ENCODE measurements at places on chromosomes 3 and 15.

DNA sequence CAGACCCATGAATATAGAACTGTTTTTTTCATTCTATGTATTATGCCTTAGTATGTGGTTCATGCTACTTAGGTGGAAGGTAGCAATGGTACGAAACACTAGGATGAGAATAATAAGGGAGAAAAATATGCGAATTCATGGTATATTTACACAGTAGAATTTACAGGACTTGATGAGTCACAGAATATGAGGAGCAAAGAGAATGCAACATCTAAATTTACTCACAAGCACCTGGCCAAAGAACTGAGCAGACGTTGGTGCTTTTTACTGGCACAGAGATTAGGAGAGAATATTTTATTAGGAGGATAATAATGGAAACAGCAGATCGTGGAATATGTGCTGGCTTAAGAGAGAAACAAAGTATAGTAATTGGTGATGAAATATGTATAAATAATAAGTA lies 785.4 kb upstream of the ROBO1 start:
- no peak for DNase-seq

GRCh38 chr3:134810850-134811249 lies 15.8 kb downstream of the EPHB1 start:
- DNase-seq: no peak

GRCh38 chr3:9250236-9250635 lies 790 bp upstream of the SRGAP3 start:
- DNase-seq: no peak

DNA sequence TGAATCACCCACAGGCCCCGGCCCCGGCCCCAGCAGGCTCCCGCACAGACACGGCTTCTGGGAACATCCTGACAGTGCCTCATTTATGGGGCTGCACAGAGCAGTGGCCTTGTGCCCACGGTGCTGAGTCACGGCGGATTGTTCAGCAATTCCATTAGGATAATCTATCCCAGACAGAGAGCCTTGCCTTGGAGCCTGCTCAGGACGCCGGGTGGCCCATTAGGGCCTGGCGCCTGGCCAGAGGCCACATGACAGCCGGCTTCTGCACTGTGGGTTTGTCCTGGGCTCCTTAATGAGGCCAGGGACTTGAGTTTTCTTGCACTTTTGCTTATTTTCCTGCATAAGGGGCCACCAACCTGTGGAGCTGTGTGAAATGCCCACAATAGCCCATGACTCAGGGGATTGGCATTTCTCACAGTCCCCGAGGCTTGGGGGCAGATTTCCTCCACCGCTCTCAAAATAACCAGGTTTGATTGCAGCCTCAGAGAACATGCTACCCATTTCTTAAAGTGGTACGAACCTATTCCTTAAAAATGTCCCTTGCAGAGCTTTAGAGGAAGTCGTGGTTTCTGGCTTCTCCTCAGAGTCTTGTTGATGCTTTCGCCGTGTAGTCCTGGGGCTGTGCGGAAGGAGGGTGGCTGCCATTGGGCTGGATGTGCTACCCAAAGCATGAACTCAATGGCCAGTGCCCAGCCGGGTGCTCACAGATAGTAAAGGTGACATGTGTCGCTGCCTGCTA lies 19.0 kb downstream of the SYNM start:
- DNase-seq: no peak

GRCh38 chr3:128681369-128681829 lies 30.8 kb upstream of the RPN1 start:
- no peak for DNase-seq

GRCh38 chr15:61687124-61687523 lies 373.1 kb downstream of the VPS13C start:
- no peak for DNase-seq

DNA sequence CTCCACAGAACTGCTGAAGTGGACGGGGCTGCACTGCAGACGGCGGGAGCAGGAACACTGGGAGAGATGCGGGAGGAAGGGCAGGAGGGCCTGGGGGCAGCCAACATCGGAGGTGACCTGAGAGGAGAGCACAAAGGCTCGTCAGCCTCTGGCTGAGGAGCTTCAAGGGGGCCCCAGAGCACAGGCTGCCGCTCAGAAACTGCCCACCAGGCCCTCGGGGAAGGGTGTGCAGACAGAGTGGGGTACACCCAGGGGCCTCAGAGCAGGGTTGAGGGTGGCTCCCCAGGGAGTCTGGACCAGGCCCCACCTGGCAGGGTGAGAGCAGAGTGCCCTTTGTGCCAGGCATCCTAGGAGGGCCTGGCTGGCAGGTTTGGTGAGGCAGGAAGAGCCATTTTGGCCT lies 14.7 kb upstream of the RHO start:
- no peak for DNase-seq

DNA sequence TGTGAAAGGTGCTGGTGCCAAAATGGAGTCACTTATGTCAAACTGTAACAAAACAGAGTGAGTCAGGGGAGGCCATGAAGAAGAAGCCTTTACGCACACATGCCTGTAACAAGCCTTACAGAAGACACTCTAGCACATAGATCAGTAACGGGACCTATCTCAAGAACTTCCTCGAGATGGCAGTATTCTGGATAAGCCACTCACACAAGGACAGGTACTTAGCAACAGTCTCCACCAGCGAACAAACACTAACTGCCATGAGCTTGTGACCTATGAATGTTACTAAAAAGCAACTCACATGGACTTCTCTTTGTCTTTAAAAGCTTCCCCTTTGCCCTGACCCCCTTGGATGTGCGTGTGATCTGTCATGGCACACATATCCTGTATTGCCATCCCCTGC lies 235.1 kb downstream of the CD47 start:
- DNase-seq: no peak

- DNase-seq: no peak
These were observed 14.4 kb upstream of the GNAI2 start for GRCh38 chr3:50221411-50222168.

DNA sequence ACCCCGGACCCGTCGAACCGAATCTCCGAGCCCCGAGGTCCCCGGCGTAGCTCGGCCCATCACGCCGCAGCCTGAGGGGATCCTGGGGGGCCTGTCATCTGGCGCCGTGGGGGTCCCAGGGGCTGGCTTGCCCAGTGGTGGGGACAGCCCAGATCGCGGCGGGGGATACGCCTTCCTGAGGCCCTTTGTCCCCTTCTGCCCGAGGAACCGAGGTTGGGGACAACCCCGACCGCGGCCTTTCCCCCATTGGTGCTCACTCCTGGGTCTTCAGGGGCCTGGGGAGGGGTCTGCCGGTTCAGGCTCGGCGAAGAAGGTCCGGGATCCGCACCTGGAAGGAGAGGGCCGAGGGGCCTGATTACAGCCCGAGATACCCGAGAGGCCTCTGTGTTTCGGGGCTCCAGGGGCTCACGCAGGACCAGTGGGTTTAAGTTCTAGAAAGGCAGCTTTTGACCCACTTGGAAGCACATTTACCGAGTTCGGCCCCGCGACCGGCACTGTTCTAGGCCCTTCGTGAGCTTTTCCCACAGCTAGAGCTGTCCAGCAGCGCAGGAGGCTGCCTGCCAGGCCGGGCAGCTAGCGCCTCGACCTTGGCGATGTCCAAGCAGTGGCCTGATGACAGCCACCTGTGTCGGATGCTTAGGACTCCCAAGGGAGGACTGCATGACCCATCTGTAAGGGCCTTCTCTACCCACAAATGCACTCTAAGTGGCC lies 504 bp downstream of the ABHD2 start:
- DNase-seq: peak; percentile 27

- DNase-seq: no peak
These were observed 179.6 kb downstream of the EPHB1 start for GRCh38 chr3:134974624-134975023.

DNA sequence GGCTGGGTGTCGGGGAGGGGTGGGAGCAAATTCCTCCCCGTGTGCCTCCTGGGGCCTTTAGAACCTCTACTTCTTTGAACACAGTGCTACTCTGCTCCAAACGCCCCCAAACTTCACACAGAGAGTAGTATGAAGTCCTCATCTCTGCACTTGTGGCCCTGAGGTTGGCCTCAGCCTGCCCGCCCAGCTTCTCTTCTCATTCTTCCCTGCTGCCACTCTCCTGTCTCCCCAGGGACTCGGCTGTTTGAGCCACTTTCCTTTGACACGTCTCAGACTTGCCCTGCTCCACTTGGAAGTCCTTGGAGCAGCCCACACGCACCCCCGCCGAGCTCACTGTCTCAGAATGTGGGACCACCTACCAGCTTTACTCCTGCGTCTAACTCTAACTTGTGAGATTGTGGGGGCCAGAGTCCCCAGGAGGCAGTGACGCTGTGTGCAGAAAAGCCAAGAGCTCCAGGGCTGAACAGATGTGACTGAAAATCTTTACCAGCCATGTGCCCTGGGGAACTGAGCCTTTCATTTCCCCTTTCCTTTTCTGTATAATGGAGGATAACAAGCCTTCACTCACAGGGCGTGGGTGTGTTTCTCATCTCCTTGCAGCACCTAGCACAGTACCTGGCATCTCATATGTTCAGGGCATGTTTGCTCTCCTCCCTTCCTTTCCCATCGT lies 233.6 kb upstream of the CTDSPL start:
- DNase-seq: no peak

GRCh38 chr3:46664188-46664970 lies 29.1 kb downstream of the ALS2CL start:
- no peak for DNase-seq

Data from activated CD4-positive, alpha-beta T cell treated with anti-CD3 and anti-CD28 coated beads for 36 hours (primary cell).